ENCODE measurements at places on chromosomes 7 and 10. TPM values are rescaled to one million over a fixed set of nuclear protein-coding genes. Genes with fewer than 3 reads are reported as not detected.

ACSM6 gene
- not detected for total RNA-seq

FGFBP3 gene
- total RNA-seq, result 3.1 TPM

ITPRIP gene
- 22.6 TPM for total RNA-seq

DNA sequence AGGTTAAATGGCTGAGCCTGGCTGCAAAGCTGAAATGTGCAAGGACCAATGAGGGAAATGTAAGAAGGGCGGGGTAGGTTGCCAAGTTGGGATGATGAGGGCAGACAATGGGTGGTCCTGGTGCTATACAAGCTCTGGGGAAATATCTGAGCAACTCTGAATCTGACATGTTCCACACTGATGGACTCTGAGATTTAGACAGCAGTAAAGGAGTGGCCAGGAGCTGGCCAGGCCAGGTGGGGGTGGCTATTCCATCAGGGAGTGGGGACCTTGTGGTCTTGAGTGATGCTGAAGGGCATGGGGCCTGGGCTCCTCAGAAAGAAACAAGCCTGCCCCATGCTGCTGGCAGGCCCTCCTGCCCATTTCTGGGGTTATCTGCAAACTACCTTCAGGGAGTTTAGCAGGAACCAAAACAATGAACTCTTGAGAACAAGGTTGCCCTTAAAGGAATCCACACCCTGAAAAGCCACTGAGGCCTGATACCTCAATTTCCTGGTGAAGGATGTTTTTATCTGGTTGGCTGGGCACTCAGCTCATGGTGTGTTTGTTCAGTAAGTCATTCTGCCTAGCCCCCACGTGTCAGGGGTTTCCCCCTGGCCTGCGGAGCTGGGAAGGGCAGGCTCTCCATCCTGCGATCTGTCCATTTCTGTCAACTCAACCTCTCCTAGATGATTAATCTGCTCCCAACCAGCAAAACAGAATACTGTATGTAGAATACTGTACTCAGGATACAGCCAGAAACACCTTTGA is 143.3 kb upstream of the TNS3 start:
- H3K36me3 ChIP-seq, result no peaks in the 10 kb centered on the region
- no peak for DNase-seq
- H3K4me3 ChIP-seq, result no peak overlapping the region
- H3K27ac ChIP-seq, result no peak overlapping the region
- peaks cover 8% of the 10 kb centered on the region for H3K4me1 ChIP-seq

DNA sequence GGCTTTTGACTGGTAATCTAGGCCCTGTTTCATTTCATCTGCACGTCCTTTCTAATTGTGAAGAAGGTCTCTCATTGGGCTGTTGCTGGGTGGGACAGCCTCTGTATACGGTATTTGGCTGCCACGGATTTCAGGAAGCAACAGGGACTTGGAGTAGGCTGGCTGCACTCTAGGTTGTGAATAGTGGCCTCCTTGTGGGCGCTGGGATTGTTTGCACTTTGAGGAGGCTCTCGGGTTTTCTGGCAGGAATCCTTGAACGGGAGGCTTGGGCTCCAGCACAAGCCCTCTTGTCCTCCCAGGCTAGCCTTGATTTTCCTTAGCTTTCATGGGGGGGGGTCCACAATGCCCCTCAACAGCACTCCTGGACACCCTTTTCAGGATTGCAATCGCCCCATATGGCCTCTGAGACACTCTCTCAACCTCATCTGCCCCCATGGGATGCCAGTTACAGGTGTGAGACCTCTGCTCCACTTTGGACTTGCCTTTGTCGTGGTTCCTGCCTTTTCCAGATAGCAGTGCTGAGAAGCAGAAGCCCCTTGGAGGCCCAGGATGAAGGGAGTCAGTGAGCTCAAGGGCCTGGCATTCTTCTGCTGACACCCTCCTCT is 33.9 kb upstream of the ZNF273 start:
- H3K36me3 ChIP-seq, result no peaks in the 10 kb centered on the region
- no peak overlapping the region for H3K4me3 ChIP-seq
- no peaks in the 10 kb centered on the region for H3K27me3 ChIP-seq
- no peak overlapping the region for H3K27ac ChIP-seq
- H3K4me1 ChIP-seq, result no peaks in the 10 kb centered on the region

DPYSL4 gene
- 0.21 TPM for total RNA-seq

SFTPA2 gene
- total RNA-seq, result not detected

DNA sequence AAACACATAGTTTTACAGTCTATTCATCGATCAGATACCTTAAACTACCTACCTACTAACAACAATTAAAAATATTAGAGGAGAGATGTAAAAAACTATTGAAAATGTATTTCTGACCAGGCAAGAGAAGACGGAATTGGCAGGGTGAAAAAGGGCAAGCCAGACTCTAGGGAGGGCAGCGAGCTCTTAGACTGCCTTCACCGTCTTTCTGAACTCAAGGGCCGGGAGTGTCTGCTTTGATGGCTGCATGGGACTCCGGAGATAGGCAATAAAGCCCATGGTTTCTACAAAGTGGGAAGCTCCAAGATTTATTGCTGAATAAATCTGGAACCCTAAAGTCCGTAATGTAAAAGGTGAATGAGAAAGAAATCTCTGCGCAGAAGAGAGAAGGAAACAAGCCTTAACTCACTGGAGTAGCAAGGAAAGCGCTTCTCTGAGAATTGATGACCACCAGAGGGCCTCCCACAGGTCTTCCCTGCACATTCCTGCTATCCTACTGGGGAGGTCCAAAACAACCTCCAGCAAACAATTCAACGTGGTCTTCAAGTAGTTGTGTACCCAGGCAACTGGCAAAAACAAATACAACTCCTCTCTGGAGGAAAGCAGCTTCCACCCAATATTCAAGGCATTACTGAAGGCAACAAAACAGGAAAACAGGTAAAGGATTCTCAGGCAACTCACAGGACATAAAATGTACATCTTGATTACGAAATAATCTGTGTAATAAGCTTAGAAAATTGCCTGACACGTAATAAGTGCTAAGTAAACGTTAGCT is 181.3 kb downstream of the SDK1 start:
- no peak for DNase-seq
- H3K4me1 ChIP-seq, result no peaks in the 10 kb centered on the region
- H3K36me3 ChIP-seq, result no peaks in the 10 kb centered on the region
- no peak overlapping the region for H3K27ac ChIP-seq

NPM3 gene
- total RNA-seq, result 47.7 TPM

TRIM50 gene
- total RNA-seq, result not detected

DNA sequence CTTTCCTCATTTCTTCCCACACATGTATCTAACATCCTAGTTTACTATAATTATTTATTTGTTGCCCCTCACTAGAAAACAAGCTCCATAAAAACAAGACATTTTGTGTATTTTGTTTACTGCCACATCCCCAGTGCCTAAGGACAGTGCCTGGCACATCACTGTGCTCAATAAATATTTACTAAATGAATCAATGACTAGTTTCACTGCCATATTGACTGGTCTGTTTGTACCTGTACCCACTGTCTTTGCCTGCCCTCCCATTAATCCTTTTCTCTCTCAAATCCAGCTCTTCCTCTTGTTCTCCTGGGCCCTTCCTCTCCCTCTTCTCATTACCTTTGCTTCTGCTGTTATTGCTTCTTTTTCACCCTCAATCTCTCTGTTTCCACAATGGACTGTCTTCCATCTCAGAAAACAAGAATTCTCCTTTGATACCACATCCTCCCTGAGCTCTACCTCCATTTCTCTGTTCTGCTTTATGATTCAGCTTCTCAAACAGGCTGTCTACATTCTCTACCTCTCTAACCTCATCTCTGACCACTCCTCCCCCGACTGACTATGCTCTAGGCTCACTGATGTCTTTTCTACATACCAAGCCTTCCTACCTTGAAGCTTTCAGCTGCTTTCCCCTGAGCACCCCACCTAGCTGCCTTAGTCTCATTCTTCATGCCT is 8.3 kb upstream of the FAM133B start:
- H3K36me3 ChIP-seq, result no peaks in the 10 kb centered on the region
- H3K27ac ChIP-seq, result no peak overlapping the region
- DNase-seq, result no peak
- H3K4me1 ChIP-seq, result no peaks in the 10 kb centered on the region

All from tibial nerve (tissue), 4 donors.